ENCODE measurements at places on chromosomes 3 and 15. TPM values are rescaled to one million over a fixed set of nuclear protein-coding genes. Genes with fewer than 3 reads are reported as not detected.
A peak's percentile ranks its signal among the peaks of the same experiment; 100 is the strongest.

DNA sequence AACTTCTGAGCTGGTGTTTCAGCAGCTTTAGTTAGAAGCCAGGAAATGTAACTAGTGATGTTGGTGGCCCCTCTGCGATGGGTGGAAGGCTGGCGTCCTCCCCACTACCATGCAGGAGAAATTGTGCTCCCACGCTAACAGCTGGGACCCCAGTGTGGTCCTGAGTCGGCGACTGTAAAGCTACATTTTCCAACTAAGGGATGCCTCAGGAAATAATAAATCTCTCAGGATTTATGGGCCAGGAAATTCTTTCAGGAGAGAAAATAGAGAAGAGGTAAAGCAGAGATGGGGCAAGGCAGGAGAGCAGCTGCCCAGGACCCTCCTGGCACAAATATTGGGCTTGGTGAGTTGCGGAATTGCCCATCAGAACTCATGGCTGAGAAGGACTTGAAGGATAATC is 186.9 kb downstream of the OPA1 start:
- DNase-seq, result no peak

- no peak for DNase-seq
Measured at GRCh38 chr3:129304962-129305222, 26.2 kb downstream of the HMCES start.

DNA sequence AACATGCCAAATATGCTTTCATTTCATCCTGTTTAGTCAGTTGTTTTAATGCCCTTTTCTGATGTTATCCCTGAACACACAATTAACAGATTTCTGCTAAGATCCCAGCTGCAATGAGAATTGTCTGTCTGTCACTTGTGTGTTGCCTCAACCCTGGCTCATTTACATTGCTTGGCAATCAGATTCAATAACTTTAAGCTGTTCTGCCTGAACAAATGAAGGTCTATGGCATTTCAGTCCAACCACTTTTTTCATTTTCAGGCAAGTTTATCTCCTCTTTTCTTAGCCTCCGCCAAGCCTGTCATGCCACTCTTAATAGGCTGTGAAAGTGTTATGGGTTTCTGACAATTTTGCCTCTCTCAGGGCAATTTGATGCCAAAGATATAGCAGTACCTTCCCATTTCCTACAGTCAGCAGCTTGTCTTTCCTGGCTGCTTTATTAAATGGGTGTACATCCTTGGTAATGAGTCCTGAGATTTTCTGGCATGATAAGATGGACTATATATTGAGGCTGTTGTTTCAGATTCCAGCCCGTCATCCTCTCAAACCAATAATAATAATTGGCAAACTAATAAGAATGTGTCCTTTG is 68.7 kb upstream of the ADAMTS9 start:
- no peak for DNase-seq

GRCh38 chr3:156412600-156412999 is 142.3 kb downstream of the SSR3 start:
- DNase-seq, result no peak

- no peak for DNase-seq
Measured at GRCh38 chr3:81838457-81838856, 77.0 kb upstream of the GBE1 start.

GRCh38 chr3:76990606-76991005 is 49.3 kb upstream of the ROBO2 start:
- DNase-seq, result no peak

DNA sequence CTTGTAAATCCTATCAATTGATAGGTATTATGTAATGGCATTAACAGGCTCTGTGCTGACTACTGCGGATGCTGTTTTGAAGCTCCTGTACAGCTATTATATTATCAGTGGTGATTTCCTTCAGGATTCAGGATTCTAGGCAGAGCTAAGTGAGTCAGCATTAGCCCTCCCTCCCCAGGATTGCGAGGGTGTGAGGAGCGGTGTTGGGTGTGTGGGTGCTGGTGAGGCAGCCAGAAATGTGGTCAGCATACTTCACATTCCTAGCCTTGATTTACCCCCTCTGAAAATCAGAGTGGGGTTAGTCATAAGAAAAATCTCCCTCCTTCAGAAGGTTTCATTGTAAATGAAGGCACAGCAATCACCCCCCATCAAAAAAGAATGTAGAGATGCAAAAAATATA is 72.5 kb downstream of the SNTN start:
- DNase-seq, result no peak

GRCh38 chr3:25165306-25165705 is 262.8 kb upstream of the RARB start:
- no peak for DNase-seq

DNA sequence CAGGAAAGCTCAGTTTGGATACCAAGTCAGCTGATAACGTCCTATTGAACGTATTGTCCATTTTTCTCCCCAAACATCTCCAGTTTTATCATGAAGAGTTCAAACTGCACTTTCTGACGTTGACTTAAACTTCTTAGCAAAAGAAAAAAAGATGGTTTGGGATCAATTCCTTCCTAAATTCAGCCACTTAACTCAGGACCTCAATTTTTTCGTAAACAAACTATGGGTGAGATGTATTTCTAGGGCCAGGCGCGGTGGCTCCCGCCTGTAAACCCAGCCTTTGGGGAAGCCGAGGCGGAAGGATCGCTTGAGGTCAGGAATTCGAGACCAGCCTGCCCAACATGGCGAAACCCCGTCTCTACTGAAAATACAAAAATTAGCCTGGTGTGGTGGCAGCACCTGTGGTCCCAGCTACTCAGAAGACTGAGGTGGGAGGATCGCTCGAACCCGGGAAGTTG is 464 bp upstream of the MRPS25 start:
- no peak for DNase-seq

DNA sequence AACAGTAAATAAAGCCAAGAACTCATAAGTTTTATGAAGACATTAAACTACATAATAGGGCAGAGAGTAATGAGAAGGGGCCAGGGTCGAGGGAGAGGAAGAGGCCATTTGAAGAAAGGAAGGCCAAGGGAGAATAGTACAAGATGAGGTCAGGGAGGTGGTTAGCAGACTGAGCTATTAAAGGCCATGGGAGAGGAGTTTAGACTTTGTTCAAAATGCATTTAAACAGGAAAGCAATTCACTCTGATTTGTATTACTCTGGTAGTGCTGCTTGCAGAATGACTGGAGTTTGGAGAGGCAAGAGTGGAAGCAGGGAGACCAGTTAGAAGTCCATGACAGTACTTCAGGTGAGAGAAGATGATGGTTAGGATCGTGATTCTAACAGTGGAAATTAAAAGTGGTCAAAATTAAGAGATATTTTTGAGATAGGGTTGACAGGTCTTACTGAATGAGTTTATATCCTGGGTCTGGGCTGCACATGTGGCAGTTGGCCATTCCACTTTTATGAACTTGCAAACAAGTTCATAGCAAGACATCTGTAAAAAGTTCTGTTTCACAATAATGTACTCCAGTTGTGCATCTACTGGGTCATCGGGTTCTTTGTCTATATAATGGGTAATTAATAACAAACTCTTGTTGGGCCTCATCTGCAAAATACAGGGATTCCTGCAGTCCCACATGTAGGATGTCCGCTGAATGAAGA is 16.3 kb downstream of the PPP2R3A start:
- no peak for DNase-seq

The CSTA gene
- total RNA-seq, result not detected

The KIF9 gene
- 10.0 TPM for total RNA-seq

DNA sequence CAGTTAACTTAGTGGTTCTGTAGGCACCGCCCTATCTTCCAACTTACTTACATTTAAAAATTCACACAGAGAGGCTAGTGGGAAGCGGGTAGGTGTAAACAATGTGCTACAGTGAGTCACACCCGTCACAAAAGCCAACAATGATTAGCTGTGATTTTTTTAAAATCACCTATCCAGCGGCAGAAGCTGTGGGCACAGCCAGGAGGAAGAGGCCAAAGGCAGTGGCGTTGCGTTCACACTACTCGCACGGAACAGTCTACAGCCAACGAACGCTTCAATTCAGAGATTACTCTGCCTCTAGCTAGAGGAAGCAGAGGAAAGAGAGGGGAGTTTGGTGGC is 2.5 kb upstream of the NLGN1 start:
- peak; percentile 38 for DNase-seq

Measured in dermis blood vessel endothelial cell (primary cell).